Right ventricle myocardium superior (tissue), 1 donor: ENCODE measurements at places on chromosomes 3 and 15. TPM values are rescaled to one million over a fixed set of nuclear protein-coding genes. Genes with fewer than 3 reads are reported as not detected.

HAPLN3 gene
- total RNA-seq: 2.0 TPM

HTR3E gene
- not detected for total RNA-seq

TGM5 gene
- total RNA-seq: not detected

PLA2G4D gene
- not detected for total RNA-seq

USP19 gene
- total RNA-seq: 55.5 TPM

OXTR gene
- total RNA-seq: 0.54 TPM

VWA5B2 gene
- not detected for total RNA-seq

LRRC2 gene
- 122 TPM for total RNA-seq

CCR1 gene
- 2.7 TPM for total RNA-seq

FAM174B gene
- 11.9 TPM for total RNA-seq

SMAD6 gene
- total RNA-seq: 14.1 TPM
